ENCODE measurements at places on chromosomes 2 and 18. TPM values are rescaled to one million over a fixed set of nuclear protein-coding genes. Genes with fewer than 3 reads are reported as not detected.

GRCh38 chr18:26002375-26002910, 88.0 kb downstream of the SS18 start:
- no peak for DNase-seq

GRCh38 chr2:44358503-44358902, 2.8 kb downstream of the PREPL start:
- peak; percentile 71 for DNase-seq

- no peak for DNase-seq
These were observed 40.3 kb downstream of the OSBPL6 start for GRCh38 chr2:178234648-178235047.

- DNase-seq = no peak
These were observed 60.4 kb downstream of the WDSUB1 start for GRCh38 chr2:159226059-159226461.

DNA sequence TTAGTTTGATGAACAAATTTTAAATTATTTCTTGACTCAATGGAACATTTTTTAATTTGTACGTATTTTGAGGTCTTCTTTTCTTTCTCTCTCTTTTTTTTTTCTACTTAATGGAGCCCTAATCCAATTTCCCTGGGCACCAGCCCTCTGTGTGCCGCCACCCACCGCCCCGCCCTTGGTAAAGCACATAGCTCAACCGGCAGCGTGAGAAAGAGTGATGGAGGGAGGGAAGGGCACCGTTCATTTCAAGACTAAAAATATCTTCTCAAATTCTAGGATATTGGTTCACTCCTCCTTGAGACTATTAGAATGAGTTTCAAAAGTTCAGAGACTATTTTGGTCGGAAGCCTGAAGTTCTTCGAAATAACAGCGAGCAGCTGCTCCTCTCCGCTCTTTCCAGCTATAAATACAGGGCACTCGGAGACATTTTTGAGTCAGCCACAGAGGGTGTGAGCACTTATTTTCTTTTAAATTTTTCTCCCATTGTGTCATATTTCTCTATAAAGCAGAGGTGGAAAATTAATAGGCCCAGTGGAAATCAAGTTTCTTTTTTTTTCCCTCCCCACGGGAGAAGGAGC, 731.7 kb upstream of the ID2 start:
- DNase-seq = no peak

DNA sequence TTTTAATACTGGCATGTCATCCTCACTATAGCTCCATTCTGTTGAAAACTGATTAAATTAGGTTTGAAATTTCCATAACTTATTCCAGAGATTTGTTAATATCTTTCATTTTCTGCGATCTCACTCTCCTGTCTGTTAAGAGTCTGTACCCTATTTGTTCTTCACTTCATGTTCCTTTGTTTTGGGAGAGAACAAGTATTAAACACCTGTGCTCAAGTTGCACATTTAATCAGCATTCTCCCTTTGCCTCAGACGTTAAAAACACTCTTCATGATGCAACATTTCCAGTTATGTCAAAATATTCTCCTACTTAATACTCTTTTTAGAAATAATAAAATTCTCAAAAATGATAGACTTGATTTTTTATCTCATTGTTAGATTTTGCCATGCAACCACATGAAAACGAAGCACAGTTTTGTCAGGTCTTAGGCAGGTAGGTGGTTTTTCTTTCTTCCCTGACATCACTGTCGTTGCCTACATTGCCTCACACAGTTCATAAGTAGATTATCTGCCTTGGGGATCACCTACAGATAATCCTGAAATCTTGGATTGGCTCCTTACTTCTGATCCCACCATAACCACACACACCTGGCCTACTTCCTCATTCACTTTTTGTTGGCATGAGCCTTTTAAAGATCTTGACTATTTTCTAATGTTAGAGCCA, 109.9 kb downstream of the GAREM1 start:
- no peak for DNase-seq

DNA sequence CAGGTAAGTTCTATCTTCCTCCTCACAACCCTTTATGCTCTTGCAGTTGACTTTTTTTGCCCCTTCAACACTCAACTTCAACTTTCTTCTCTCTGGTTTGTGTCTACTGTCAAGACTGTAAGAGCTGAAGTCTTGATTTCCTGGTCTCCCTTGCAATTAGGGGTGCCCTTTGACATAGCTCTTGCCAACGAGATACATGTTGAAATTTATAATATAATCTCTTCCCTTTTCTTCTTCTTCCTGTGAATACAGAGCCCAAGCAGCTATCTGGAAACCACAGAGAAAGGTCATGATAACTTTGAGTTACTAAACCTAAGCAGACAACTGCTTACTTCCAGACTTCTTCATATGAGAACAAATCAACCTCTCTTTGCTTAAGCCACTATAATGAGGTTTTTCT, 163.5 kb downstream of the MC4R start:
- DNase-seq = no peak

- no peak for DNase-seq
These were observed 73.7 kb downstream of the PXDN start for GRCh38 chr2:1670636-1671035.

- DNase-seq = no peak
These were observed 44.1 kb upstream of the MEIS1 start for GRCh38 chr2:66390811-66391210.

The NEB gene
- total RNA-seq = 1.9 TPM

- DNase-seq = no peak
These were observed 54.3 kb upstream of the LPIN2 start for GRCh38 chr18:3067165-3067661.

GRCh38 chr18:7904529-7904928, 337.4 kb downstream of the PTPRM start:
- DNase-seq = no peak

- no peak for DNase-seq
These were observed 22.7 kb downstream of the MGAT5 start for GRCh38 chr2:134276381-134277172.

DNA sequence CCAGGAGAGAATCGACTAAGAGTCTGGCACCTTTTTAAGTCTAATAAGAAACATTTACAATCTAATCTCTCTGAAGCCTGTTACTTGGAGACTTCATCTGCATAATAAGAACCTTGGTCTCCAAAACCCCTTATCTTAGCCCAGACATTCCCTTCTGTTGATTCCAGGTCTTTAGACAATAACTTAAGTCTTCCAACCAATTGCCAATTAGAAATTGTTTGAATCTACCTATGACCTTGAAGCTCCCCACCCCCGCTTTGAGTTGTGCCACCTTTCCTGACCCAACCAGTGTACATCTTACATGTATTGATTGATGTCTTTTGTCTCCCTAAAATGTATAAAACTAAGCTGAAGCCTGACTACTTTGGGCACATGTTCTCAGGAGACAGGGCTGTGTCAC, 49.5 kb upstream of the DTNA start:
- DNase-seq = no peak

The FAHD2B gene
- total RNA-seq = 12.2 TPM

GRCh38 chr2:240707821-240708220, 16.2 kb downstream of the AQP12A start:
- DNase-seq = no peak

The TMEM182 gene
- 2.1 TPM for total RNA-seq

The CNTNAP5 gene
- total RNA-seq = not detected

DNA sequence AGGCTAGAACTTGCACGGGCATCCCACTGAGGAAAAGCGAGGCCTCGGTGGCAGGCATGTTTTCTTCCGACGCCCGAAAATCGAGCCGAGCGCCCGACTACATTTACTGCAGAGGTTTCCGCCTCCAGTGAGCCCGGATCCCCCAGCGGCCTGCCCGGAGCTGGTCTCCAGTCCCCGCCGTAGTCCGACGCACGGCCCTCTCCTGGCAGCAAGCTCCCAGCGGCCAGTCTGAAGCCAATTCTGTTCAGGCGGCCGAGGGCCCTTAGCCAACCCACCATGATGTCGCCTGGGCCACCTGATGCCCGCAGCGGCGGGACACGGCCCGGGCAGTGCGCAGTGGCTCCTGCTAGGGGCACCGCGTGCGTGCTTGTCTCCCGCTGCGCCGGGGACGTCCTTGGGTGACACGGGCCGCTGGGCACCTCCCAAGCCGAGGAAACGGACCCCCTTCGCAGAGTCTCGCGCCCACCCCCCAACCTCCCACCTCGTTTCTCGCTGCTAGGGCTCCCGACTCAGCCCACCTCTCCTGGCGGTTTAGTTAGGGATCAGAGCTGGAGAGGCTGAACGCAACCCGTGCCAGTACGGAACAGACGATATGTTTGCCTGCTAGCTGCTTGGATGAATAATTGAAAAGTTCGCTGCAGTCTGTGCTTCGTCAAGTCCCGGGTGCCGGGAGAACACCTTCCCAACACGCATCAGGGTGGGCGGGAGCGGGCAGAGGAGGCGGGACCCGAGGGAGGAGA, 5.3 kb downstream of the ONECUT2 start:
- DNase-seq = no peak

DNA sequence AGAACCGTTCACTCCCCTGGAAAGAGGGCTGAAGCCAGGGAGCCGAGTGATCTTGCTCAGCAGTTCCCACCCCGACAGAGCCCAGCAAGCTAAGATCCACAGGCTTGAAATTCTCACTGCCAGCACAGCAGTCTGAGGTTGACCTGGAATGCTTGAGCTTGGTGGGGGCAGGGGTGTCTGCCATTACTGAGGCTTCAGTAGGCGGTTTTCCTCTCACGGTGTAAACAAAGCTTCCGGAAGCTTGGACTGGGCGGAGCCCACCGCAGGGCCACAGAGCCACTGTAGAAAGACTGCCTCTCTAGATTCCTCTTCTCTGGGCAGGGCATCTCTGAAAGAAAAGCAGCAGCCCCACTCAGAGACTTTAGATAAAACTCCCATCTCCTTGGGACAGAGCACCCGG, 180.8 kb downstream of the WDR7 start:
- no peak for DNase-seq

GRCh38 chr18:23257686-23258565, 122.6 kb downstream of the CABLES1 start:
- no peak for DNase-seq

GRCh38 chr2:170969030-170969429, 40.0 kb downstream of the GORASP2 start:
- DNase-seq = no peak

GRCh38 chr2:134581877-134582546, 136.8 kb downstream of the TMEM163 start:
- no peak for DNase-seq

The DCTN1 gene
- 140 TPM for total RNA-seq

The BZW1 gene
- 158 TPM for total RNA-seq

DNA sequence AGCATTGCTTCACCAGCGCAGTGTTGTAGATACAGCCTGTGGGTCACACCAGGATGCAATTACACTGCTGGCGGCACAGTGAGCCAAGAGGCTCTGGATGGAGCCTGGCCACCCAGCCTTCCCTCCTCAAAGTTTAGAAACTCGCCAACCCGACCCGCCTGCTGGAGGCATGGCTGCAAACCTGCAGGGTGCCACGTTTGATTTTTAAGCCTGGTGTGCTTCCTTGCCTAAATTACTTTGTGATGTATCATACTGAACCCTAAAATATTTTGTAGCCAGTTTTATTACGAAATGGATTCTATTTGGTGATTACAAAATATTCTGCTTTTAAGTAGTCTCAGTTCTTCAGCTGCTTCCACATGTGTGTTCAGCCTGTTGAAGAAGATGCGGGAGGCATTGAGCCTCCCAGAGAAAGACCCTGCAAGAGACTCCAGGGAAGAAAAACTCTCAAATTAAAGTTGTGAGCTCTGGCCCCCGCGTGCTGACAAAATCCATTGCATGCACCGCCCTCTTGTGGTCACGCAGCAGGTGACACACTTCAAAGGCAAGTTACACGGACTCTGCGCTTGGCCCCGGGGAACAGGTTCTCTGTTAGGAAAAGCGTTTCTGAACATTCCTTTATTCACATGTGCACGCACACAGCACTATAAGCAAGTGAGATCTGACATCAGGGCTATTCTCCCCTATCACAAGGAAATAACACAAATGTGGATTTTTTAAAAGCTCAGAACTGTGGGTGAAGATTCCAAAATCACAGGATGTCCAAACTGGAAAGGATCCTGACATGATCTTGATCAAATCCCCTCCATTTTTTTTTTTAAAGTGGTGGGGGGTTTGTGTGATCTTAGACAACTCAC, 63.0 kb upstream of the TWIST2 start:
- DNase-seq = peak; percentile 79

- DNase-seq = no peak
These were observed 94.0 kb upstream of the CNGA3 start for GRCh38 chr2:98252038-98252773.

- no peak for DNase-seq
These were observed 101.2 kb upstream of the FSHR start for GRCh38 chr2:49255409-49255971.

DNA sequence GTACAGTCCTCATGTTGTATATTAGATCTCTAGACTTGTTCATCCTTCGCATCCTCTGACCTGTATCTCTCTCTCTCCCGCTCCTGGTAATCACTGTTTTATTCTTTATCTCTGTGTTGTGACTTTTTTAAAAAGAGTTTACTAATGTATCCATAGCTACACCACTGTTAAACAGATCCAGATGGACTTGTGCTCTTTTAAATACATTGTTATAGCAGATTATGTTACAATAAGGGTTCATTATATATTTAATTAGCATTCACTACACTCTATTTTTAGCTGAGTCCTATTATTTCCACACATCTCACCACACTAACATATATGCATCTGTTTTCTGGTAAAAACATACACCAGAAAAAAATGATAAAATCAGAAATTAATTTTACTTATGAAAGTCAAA, 90.5 kb downstream of the RBM43 start:
- no peak for DNase-seq

GRCh38 chr2:43777306-43777926, 3.6 kb downstream of the DYNC2LI1 start:
- no peak for DNase-seq

The MFSD6 gene
- total RNA-seq = 55.8 TPM

GRCh38 chr2:127154396-127154795, 47.4 kb upstream of the BIN1 start:
- no peak for DNase-seq

DNA sequence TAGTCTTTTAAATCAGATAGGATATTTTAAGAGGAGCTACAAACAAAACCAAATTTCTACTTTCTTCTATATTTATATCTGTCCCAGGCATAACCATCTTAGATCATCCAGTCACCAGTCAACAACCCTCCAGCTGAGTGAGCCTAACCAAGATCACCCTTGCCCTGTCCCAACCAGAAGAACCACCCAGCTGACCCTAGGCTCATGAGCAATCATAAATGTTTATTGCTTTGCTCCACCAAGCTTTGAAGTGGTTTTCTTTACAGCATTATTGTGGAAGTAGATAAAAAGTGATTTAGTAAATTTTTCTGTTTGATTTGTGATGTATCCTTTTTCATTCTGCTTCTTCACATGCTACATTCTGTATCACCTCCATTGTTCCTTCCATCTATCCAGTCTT, 167.2 kb upstream of the PIEZO2 start:
- no peak for DNase-seq

The CRYGD gene
- not detected for total RNA-seq

DNA sequence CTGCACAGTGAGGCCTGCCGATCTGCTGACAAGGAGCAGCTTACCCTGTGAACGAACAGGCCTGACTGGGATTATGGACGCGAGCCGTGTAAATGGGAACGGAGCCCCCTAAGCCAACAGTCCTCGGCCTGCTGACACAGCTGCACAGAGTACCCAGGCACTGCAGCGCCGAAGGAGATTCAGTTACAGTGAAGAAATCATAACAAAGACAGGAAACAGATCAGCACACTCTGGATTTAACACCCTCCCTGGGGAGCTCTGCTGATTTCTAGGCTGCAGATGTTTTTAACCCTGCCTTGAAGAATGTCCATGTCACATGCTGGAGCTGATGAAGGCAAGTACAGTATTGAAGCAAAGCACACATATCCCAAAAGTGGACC, 43.4 kb downstream of the COLEC12 start:
- DNase-seq = no peak

Measured in upper lobe of right lung (tissue), 1 donor.